AG04450 (cell line): ENCODE measurements at places on chromosomes 2 and 18.
A peak's percentile ranks its signal among the peaks of the same experiment; 100 is the strongest.

- DNase-seq, result no peak
Observed at GRCh38 chr2:132544006-132544630, 125.9 kb downstream of the LYPD1 start.

DNA sequence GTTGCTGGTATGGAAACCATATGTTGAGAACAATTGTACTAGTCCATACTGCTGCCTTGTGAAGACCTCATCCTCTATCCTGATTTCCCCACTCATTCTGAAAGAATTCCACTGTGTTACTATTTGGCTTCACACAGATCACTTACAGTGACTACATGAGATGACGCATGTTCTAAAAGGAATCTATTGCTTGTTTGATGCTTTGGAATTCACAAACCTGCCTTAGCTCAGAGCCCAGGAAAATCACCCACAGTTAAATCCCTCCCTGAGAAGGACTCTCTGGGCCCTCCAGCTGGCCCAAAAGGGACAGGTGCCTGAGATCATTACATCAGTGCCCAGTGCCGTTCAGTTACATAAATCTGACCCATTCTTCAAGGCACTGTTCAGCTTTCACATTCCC lies 45.3 kb downstream of the KLHL29 start:
- peak; percentile 91 for DNase-seq

- DNase-seq, result no peak
Observed at GRCh38 chr2:120885321-120885720, 149.7 kb downstream of the GLI2 start.

GRCh38 chr2:69214898-69215297 lies 172.1 kb downstream of the GFPT1 start:
- DNase-seq, result no peak

DNA sequence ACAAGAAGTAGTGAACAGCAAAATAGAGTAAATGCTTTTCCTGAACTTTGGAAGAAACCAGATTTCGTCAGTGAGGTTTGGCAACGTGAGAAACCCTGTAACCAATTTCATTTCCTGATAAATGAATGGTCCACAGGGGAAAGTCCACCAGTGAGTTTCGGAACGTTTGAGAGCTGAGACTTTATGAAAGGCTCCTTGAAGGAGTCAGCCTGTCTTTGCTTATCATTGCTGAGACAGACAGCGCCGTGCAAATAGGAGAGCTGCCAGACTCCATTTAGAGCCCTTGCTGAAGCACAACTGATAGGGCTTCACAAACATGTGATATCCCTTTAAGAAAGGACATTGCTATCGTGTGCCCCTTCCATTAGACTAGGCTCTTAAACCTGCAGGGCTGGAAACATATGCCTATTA lies 121.8 kb upstream of the SMAD7 start:
- DNase-seq, result no peak

DNA sequence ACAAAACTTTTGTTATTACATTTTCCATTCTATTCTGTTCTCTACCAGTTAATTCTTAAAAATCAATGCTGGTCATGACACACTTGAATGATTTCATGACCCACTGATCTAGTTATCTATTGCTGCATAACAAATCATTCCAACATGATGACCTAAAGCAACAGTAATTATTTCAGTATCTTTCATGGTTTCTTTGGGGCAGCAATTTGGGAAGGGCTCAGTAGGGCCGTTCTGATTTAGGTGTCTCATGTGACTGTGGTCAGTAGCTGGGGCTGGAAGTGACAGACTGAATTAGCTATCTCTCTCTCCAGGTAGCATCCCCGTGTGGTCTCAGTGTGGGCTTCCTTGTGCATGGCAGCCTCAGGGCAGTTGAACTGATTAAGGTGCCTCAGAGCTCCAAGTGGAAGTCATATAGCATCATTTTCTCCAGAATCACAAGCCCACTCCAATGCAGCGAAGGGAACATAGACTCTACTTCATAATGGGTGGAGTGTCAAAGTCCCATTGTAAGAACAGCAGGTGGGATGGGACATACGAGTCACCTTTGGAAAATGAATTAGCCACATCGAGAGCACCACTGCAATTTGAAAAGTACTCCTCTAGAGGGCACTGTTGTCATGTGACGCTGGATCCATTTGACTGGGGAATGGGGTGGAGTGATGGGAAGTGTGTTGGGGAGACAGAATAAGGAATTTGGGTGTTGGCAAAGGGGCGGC lies 39.1 kb upstream of the FAM136A start:
- no peak for DNase-seq

DNA sequence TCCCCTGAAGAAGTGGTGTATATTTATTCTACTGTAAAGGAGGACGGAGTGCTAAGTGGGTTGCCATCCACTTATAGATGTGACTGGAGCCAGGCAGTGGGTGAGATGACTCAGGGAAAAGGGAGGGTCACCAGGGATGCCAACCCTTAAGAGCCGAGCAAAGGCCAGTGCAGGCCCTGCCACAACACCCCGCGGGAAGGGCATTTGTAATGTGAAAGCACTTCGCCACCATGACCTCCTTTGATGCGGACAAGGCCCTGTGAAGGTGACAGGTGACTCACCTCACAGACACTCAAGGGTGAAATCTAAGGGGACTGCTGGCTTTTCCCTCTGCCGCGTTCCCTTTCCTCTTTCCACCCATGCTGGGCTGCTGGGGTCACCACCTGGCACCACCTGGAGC lies 50.2 kb upstream of the MRPL33 start:
- DNase-seq, result no peak

DNA sequence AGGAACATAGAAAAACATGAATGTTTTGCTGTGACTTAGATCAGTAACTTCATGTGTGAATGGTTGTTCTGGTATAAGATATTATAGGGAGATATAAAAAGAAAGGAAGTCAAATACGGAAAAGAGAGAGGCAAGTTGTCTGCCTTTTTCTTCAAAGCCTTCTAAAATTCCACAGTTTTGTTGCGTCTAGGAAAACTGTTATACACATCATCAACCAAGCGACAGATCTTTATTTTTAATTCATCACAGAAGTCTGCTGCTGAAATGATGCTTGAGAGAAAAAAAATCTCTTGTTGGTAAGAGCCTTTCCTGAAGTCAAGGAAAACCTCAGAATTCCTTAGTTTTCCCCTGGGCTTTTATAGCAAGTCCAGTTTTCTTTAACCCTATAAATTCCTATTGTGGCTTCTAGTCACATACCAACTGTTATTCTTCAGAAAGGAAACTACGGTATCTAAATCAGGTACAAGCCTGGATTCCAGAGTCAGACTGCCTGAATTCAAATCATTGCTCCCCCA lies 36.3 kb upstream of the TANC1 start:
- no peak for DNase-seq

DNA sequence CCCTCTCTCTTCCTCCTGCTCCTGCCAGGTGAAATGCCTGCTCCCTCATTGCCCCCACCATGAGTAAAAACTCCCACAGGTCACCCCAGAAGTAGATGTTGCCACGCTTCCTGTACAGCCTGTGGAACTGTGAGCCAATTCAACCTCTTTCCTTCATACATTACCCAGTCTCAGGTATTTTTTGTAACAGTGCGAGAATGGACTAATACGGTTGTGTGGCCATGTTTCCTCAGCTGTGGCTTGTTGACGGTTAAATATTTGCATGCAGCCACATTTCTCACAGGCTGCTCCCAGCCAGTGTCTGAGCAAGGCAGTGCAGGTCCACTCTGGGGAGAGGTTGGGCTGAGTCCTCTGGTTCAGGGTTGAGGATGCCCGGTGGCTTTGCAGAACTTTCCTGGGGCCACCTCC lies 27.8 kb upstream of the COPS8 start:
- no peak for DNase-seq

GRCh38 chr2:126736133-126736874 lies 80.3 kb downstream of the GYPC start:
- peak; percentile 20 for DNase-seq

- DNase-seq, result no peak
Observed at GRCh38 chr2:188983427-188984064, 9.4 kb downstream of the COL3A1 start.

- DNase-seq, result no peak
Observed at GRCh38 chr2:22194218-22194617, 1070.5 kb downstream of the TDRD15 start.

DNA sequence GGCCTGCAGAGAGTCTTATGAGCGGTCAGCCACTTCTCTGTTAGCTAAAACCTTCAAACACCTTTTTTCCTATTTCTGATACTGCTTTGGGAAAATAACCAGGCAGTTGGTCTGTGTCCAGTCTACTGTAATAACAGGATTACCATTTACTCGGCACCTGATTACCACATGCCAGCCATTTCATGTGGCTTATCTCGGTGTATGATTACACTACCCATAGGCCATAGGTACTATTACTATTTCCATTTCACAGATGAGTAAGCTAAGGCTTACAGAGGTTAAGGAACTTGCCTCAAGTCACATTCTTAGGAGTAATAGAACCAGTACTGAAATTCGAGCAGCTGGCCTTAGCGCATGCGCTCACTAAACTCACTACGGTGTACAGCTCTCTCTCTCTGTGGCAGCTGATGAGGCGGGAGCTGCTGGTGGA lies 147.2 kb upstream of the L3MBTL4 start:
- no peak for DNase-seq

GRCh38 chr18:56380685-56381084 lies 257.7 kb downstream of the TXNL1 start:
- DNase-seq, result no peak

DNA sequence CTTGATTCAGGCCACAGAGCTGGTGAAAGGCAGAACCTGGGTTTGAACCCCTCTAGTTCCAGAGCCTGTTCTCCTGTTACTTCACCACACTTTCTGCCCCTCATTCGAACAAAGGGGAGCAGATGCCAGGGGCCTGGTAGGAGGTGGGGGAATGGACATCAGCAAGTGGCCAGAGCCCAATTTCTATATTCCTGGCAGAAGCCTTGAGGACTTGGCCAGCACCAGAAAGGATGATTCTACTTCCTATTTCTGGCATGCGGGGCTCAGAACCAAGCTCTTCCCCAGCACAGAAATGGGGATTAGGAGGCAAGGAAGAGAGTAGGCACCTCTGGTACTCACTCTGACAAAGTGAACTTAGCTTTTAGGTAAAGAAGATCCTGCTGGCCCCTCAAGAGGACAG lies 49.3 kb downstream of the ADD2 start:
- no peak for DNase-seq

DNA sequence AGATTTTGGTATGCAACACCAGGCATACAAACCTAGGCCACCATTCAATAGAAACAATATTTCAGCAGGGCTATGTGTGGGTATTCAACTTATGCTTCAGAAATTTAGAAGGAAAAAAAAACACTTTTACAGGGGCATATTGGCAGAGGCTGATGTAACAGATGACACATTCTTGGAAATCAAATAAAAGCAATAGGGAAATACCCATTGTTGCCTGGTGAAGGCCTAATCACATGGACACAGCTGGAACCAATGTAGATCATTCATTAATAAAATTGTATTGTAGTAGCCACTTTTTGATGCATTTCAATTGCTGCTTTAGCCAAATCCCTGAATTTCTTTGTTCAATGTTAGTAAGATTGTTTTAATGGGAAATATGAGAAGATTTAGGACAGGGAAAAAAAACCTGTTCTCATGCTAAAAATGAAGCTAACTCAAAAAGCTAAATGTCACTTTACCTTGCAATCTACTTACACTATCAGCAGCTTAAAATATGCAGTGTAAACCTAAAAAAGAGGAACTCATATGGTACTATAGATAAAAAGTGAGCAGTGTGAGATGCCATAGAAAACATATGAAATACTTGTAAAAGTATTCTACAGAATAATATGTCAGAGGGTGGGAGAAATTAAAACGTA lies 289.4 kb downstream of the ZEB2 start:
- DNase-seq, result no peak

DNA sequence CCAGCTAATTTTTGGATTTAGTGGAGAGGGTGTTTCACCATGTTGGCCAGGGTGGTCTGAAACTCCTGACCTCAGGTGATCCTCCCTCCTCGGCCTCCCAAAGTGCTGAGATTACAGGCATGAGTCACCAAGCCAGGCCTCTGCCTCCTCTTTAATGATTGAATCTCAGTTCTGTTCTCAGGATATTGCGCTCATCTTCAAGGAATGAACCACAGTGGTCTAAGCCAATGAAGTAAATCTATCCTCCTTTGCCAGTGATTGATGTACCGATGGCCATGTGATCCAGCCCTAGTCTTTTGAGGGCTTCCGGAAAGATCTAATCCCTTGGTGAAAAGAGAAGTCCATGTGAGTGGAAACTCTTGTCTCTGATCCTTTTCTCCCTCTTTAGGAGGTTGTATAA lies 48.6 kb downstream of the POLE4 start:
- DNase-seq, result no peak

GRCh38 chr2:6060992-6061663 lies 368.9 kb downstream of the SOX11 start:
- DNase-seq, result no peak

DNA sequence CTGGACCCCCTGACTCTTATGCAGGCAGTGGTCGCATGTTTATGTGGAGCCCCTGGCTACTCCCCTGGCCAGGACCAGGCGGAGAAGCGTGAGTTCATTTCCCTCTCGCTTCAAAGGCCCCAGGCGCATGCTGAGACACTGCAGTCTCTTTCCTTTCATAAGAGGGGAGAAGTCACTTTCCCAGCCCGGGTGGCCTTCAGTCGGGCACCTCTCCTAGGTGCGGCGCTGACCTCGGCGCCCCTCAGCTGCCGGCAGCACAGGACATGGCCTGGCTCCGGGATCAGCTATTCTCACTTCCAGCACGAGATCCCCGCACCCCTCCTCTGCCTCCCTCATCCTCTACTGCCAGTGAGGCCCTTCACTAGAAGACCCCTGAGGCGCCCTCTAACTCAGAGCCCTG lies 184.7 kb upstream of the PXDN start:
- DNase-seq, result no peak

- DNase-seq, result no peak
Observed at GRCh38 chr2:201465524-201465971, 14.0 kb downstream of the STRADB start.

GRCh38 chr2:159518321-159519005 lies 97.9 kb downstream of the BAZ2B start:
- no peak for DNase-seq

- no peak for DNase-seq
Observed at GRCh38 chr2:119567292-119567691, 23.0 kb downstream of the CFAP221 start.

DNA sequence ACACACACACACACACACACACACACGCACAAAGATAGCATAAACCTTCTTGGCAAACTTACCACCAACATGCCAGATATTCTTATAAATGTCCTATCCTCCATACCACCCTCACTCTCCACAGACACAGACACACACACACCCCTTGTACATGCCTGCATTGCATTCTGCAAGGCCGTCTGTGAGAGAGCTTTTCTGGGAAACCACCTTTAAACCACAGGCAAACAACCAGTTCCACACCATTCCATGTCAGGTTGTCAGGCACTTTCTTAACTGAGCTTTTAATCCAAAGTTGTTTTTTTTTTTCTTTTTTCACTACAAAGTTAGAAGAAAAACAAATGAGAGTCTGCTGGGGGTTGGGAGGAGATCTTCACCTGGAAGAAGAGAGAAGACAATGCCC lies 221.1 kb downstream of the C1D start:
- DNase-seq, result no peak

DNA sequence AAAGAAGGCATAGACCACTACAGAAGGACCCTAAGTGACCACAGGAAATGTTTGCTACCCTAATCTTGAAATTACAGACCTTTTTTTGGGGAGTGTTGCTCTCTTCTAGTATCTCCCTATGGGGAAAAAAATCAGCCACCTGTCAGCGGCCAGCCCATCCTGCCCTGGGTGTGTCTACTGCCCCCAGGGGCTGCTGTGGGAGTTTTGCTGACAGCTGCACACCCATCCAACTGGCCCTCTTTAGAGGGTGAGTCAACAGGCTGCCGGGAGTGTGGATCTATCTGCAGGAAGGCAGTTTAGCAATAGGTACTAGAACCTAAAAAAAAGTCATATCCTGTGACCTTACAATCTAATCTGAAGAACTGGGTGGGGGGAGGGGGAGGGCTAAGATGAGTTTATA lies 796 bp upstream of the DYSF start:
- DNase-seq, result no peak
